GM04503 (cell line): ENCODE measurements at places on chromosomes 3 and 15.

GRCh38 chr3:164458986-164459385 is 619.3 kb downstream of the SI start:
- peak; percentile 61 for DNase-seq

GRCh38 chr3:97914388-97914787 is 57.8 kb downstream of the RIOX2 start:
- no peak for DNase-seq

- no peak for DNase-seq
Measured at GRCh38 chr3:49121132-49121736, 611 bp upstream of the USP19 start.

GRCh38 chr3:74661672-74662071 is 47.2 kb upstream of the CNTN3 start:
- DNase-seq, result no peak

- DNase-seq, result no peak
Measured at GRCh38 chr15:52622791-52623190, 54.0 kb upstream of the ARPP19 start.

DNA sequence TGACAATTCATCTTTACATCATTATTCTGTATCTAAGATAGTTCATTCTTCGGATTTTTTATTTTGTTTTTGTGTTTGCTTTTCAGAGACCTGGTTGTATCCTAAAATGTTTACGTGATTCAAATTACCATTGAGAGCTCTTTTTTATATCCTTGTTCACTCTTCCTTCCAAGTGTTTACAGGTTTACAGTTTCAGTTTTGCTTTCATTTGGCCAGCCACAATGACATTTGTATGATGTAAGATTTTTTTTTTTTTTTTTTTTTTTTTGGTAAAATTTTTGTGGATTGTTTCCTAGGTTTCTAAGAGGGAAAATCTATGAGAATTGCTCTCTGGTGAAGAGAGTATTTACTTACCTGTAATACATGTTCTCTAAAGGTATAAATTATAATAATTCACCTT is 55.0 kb downstream of the SETD5 start:
- no peak for DNase-seq

DNA sequence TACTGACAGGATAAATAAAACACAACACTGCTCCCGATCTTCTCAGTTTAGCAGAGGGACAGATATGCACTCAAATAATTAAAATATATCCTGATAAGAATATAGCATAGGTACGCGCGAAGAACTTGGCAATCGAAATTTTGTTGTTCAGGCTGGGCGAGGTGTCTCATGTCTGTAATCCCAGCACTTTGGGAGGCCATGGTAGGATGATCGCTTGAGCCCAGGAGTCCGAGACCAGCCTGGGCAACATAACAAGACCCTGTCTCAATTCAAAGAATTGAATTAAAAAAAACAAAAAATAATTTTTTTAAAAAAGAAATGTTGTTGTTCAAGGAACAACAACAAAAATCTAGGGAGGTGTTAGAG is 7.6 kb downstream of the B2M start:
- DNase-seq, result no peak

- DNase-seq, result no peak
Measured at GRCh38 chr15:90496791-90497190, 32.9 kb upstream of the CRTC3 start.

GRCh38 chr3:12946649-12947316 is 105.4 kb upstream of the RPL32 start:
- no peak for DNase-seq

- no peak for DNase-seq
Measured at GRCh38 chr3:149640976-149641728, 16.7 kb downstream of the WWTR1 start.

GRCh38 chr3:111768571-111769100 is 90.4 kb upstream of the PHLDB2 start:
- peak; percentile 69 for DNase-seq

- peak; percentile 61 for DNase-seq
Measured at GRCh38 chr15:58228718-58229117, 90.5 kb downstream of the AQP9 start.

DNA sequence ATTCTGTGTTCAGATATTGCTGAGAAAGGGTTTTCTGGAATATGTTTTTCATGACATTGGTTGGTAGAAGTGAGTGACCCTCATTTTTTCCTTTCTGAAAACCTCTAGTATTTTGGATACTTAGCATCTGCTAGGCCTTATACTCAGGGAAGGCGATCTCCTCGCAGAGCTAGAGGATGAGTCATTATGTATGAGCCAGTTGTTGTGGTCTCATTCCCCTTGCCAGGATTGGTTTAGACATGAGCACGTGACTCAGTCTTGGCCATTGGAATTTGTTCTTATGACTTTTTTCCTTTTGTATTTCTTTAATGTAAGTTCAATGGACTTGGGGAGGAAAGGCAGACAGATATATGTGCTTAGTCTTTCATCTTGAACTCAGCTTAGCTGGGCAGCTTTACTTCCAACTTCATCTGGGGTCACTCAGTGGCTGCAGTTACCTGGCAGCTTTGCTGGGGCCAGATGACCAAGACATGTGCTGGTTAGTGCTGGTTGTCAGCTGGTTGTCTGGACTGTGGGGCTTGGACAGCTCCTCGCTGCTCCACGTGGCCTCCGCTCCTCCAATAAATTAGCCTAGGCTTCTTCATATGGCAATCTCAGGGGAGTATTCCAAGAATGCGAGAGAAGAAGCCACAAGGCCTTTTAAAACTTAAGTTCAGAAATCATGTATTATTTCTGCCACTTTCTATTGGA is 207.5 kb downstream of the IL20RB start:
- DNase-seq, result no peak

- DNase-seq, result no peak
Measured at GRCh38 chr15:73052653-73053397, 562 bp downstream of the NEO1 start.

- no peak for DNase-seq
Measured at GRCh38 chr15:33132722-33133345, 61.7 kb downstream of the FMN1 start.

GRCh38 chr15:48029642-48030041 is 91.1 kb upstream of the SLC24A5 start:
- DNase-seq, result no peak

DNA sequence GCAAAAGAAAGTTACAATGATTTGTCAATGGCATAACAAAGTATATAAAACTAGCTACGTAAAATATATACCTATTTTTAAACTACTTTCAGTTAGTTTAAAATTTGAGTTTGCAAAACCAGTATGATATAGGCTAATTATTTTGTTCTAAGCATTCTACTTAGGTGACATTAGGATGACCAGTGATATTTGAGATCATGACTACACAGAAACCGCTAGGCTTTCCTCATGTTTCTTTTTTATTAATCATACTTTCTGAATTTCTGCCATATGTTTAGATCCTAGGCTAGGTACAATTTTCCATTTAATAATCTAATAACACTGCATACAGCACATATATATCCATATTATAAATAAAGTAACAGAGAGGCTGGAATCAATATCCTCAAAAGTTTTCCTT is 52.4 kb upstream of the XRN1 start:
- no peak for DNase-seq

GRCh38 chr3:127019449-127019848 is 36.5 kb downstream of the PLXNA1 start:
- no peak for DNase-seq

GRCh38 chr3:133868758-133869475 is 26.8 kb downstream of the RAB6B start:
- no peak for DNase-seq

DNA sequence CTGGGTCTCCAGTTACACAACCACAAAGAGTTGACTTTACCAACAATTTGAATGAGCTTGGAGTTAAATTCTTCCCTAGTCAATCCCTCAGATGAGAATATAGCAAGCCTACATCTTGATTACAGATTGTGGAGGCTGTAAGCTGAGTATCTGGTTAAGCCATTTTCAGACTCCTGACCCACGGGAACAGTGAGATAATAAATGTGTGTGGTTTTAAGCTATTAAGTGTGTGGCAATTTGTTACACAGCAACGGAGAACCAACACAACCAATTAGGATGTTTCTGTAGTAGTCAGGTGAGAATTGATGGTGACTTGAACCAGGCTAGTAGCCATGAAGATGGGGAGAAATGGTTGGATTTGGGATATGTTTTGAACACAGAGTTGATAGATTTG is 37.7 kb upstream of the SLC4A7 start:
- DNase-seq, result no peak

DNA sequence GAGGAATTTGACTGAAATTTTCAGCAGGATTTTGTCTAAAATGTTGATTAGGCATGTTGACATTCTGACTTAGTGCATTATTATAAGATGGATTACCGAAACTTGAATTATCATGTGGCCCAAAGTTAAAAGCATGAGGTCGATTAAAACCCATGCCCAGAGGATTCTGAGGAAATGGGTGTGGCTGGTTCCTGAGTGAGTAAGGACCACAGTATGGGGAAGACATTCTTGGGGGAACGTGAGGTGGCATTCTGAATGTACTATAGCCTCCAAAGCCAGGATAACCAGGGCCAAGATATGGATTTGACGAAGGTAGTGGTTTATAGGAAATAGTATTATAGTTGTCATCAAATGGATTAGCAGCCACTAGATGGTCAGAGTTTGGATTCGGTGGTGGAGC is 38.7 kb upstream of the DNAAF4 start:
- no peak for DNase-seq

GRCh38 chr15:72379856-72380430 is 4.1 kb upstream of the HEXA start:
- DNase-seq, result no peak

GRCh38 chr15:68210821-68211655 is 5.9 kb upstream of the CALML4 start:
- DNase-seq, result no peak

- peak; percentile 33 for DNase-seq
Measured at GRCh38 chr15:38254051-38254883, 1.6 kb downstream of the SPRED1 start.

GRCh38 chr3:97763586-97764406 is 762 bp upstream of the ARL6 start:
- no peak for DNase-seq

DNA sequence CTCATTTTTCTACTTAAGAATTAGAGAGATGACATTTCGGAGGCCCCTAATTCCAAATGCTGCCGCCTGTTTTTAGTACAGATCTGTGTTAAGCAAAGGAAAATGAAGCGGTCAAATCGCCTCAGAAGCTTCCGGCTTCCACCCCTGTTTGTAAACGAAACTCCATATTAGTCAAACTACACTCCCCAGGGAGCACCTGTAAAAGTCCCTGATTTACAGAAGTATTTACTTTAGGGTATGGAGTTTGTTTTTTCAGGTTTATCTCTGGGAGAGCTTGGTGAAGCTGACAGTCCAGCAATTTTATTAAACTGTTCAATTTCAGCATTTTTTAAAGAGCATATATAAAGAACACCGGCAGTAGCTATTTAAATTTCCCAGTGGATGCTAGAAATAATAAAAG is 319.8 kb downstream of the FHIT start:
- DNase-seq, result no peak

DNA sequence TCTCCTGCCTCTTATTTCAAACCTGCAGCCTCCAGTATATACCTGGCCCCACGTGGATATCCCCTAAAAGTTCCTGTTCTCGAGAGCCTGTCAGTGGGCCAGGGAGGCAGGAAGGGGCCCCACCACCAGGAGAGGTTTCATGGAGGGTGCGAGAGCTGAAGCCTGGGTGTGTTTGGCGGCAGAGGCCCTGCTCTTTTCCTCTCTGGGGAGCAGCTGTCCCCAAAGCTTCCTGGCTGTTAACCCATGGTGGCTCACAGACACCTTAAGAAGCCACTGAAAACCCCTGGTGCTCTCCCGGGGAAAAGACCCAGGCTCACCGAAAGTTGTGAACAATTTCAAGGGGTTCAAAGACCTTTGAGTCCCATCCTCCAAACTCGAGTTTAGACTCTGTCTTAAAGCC is 1.1 kb downstream of the PRRT3 start:
- no peak for DNase-seq

DNA sequence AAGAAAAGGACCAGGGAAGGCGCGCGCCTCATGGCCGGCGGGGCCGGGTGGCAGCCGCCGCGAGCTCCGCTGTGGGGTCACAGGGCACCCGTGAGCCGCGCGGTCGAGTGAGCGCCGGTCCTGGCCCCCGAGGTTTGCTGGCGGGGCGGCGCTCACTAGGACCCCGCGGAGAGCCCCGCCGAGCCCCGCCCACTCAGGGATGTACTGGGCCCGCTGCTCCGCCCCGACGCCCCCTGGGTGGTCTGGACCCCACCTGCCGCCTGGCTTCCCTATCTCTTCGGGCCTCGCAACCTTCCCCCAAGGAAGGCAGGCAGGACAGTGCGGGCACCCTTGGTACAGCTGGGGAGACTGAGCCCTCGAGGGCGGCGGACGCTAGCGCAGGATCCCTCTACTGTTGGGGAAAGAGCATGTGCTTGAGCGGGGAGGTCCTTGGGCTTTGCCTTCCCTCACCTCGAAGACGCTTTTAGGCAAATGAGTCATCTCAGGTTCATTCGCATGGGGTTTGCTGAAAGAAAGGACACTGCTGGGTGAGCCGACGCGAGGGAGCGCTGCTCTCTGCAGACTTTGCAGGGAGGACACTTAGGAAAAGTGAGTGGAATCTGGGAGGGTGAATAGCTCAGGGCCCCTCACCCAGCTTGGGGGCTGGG is at the start of gene CHRNB4:
Gene CHRNB4 (minus strand): TSS at position 109 of the 647 bp plus-strand sequence. CDS start 77 bp downstream, at position 32.
- no peak for DNase-seq

DNA sequence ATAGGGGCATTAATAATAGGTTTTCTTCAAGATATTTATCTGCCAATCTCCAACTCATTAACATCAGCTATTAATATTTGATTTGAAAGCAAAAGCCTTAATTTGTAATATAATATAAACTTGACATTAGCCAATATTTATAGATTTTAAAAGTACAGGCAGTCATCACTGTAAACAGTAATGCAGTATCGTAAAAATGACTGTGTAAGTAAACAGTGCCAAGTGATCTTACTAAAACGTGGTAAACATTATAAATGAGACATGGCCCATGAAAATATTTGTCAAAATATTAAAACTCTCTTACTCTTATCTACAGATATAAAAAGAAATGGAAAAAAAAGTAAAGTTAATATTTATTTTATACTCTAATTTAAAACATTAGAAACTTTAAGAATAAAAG is 101.6 kb upstream of the EPHA6 start:
- DNase-seq, result no peak

DNA sequence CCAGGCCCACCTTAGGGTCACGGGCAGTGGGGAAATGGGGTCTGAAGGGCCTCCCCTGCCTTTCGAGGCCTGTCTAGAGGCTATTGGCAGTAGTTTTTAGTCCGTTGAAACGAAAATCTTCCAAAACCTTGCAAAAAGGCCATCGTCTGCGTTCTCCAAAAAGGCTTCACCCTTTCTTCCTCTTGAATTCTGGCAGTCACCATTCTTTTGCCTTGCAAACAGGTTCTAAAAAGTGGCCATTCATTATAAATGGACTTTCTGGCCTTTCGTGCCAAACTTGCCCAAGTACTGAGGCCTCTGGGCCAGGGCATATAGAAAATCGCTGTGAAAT is 367 bp upstream of the TARS3 start:
- DNase-seq, result no peak

GRCh38 chr3:58679974-58680666 is 13.5 kb upstream of the FAM3D start:
- DNase-seq, result no peak

GRCh38 chr3:66904831-66905493 is 93.1 kb upstream of the KBTBD8 start:
- no peak for DNase-seq
